Jurkat, Clone E6-1 (cell line): ENCODE measurements at places on chromosomes 2 and 18.
A peak's percentile ranks its signal among the peaks of the same experiment; 100 is the strongest.

- DNase-seq = no peak
Observed at GRCh38 chr18:36066001-36066400, 1.4 kb downstream of the RPRD1A start.

DNA sequence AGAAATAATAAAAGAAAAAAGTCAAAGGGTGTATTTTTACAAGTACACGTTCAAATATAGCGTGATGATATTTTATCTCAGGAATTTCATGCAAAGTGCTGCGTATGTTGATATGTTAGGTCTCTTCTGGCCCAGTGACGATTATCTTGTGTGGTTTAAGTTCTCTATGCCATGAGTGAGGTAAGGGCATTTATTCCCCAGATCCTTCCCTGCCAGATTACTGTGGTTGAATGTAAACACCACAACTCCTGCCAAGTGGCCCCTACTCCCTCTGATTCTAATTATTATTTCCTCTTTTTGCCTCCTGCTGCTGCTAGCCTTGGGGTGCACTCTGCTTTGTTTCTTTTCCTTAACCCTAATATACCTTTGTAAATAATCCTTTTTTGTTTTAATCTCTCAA lies 12.2 kb downstream of the SCN2A start:
- DNase-seq = no peak

GRCh38 chr2:181483211-181483610 lies 26.0 kb downstream of the ITGA4 start:
- DNase-seq = no peak

DNA sequence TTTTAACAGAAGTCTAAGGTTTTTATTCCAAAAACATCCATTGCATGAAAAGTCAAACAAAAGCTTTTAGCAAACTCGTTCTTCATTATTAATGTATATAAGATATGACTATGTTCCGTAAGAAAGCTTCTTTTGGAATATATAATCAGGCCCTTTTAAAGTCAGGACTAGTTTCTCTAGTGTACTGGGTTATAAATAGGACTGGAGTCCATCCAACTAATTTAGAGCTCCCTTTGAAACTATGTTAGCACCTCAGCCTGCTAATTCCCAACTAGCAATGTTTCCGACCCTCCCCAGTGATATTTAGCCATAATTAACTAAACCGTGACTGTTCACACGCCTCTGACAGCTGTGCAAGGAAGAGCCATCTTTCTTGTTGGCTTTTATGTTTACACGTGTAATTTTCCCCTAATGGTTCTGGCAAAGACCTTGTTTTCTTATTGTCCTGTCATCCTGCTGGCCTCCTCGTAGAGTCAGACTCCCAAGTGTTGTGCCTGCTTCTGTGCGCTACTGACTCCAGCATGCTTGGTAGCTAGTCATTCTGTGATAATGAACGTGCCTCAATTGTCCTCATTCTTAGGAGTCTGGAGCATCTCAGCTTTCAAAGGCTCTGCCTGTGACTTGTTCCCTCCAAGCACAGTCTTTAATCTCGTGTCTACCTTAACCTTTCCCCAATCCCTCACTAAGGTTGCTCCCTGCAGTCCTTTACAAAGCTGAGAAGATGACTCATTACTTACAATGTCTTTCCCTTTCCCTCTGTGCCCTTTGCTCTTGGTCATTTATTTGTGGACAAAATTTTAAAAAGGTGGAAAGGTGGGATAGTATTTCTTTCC lies 172.2 kb upstream of the RASGRP3 start:
- DNase-seq = no peak

DNA sequence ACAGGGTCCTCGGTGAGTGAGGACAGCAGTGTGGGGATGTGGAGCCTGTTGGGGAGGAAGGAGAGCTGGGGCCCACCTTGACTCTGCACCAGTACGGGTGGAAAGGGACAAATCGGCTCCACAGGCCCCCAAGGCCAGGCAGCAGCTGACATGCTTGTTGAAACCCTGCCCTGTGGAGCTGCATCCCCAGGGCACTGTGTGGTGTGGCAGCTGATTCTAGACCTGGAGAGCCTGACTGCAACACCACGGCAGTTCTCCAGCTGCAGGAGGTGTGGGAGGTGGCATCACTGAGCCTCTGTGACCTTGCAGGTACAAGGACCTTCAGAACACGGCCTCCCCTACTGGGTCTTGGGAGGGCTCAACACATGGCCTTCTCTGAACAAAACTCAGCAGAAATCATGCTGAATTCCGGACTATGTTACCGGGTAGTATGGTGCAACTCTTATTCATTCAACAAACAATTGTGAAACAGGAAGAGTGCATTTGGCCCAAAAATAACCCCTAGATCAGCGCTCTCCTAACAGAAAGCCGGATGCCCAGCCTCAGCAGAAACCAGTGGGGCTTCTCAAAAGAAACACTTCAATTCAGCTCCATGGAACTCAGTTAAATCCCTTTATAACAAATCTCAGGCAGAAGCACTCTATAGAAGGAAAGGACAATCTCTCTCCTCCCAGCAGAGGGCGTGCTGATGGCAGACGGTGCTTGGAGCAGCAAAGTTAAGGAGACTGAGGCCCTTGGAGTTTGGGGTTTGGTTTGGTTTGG lies 104.4 kb upstream of the SALL3 start:
- peak; percentile 33 for DNase-seq

DNA sequence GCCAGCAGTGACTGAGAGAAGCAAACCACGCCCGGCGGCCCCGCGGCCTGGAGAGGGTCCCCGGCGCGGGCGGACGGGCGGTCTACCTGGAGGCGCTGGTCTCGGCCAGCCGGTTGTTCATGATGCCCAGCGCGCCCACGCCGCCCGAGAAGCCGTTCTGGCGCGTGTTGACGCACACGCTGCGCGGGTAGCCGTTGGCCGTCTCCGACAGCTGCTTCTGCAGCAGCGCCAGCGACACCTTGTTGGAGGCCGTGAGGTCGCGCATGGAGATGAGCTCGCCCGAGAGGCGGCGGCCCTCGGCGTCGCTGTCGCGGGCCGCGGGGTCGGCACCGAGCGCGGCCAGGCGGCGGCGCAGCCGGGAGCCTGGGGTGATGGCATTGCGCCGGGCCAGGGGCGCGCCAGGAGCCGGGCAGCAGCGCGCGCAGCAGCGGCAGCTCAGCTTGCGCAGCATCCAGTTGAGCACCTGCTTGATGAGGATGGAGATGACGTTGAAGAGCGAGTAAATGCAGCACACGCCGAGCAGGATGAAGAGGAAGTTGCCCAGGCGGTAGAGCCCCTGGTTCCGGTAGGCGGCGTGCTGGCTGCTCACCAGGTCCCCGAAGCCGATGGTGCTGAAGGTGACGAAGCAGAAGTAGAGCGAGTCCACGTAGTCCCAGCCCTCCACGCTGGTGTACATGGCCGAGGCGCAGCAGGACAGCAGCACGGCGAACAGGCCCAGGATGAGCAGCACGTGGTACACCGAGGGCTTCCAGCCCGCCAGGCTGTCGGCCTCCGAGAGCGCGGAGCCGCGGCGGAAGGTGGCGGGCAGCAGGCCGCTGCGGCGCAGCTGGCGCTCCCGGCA lies 118.1 kb downstream of the MSH2 start:
- DNase-seq = peak; percentile 67

GRCh38 chr2:30915486-30915885 lies 108.2 kb upstream of the CAPN13 start:
- no peak for DNase-seq

DNA sequence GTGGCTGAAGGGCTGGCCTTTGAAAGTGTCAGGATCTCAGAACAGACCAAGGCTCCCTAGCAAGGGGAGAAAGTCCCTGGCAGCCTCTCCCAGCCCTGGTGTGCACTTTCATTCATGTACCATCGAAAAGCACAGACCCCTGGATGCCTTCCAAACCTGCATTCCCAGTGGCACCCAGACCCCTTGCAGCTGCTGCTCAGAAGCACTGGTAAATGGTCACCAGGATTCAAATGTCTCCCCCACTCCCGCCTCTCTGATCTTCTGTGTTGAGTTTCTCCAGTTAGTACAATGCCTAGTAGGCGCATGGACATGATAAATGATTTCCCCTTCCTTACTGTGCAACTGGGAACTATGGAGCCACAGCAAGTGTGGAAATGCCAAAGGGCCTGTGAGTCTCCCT lies 180.0 kb downstream of the GLI2 start:
- no peak for DNase-seq
